ENCODE measurements at places on chromosomes 16 and 17.

GRCh38 chr16:68093816-68094613 lies 8.8 kb downstream of the NFATC3 start:
- DNase-seq = no peak

- no peak for DNase-seq
Observed at GRCh38 chr16:12153662-12154061, 177.1 kb downstream of the SNX29 start.

DNA sequence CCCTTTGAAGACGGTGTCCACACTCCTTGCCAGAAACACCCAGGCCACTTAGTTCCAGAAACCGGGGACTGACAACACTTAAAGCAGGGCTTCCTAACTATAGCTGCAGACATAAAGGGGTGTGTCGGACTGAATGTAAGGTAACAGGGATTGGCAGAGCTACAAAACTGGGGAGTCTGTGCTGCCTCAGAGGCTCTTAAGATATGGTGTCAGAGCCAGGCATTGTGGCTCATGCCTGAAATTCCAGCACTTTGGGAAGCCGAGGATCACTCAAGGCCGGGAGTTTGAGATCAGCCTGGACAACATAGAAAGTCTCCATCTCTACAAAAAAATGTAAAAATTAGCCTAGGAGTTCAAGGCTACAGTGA lies 14.2 kb upstream of the NLRC3 start:
- DNase-seq = peak; percentile 32

GRCh38 chr16:83807710-83808572 lies at the start of gene HSBP1:
Gene HSBP1, plus strand, starts transcription at chr16:83807978. Its CDS starts 99 bp downstream, at chr16:83808077.
- DNase-seq = peak; percentile 98

GRCh38 chr16:30662449-30662848 lies 4.2 kb downstream of the FBRS start:
- no peak for DNase-seq

- no peak for DNase-seq
Observed at GRCh38 chr16:82715160-82715559, 88.4 kb downstream of the CDH13 start.

- DNase-seq = no peak
Observed at GRCh38 chr17:45720386-45720785, 63.7 kb upstream of the CRHR1 start.

- DNase-seq = no peak
Observed at GRCh38 chr16:76988526-76988925, 202.5 kb upstream of the MON1B start.

GRCh38 chr17:59513934-59514841 lies 51.2 kb upstream of the DHX40 start:
- peak; percentile 81 for DNase-seq

DNA sequence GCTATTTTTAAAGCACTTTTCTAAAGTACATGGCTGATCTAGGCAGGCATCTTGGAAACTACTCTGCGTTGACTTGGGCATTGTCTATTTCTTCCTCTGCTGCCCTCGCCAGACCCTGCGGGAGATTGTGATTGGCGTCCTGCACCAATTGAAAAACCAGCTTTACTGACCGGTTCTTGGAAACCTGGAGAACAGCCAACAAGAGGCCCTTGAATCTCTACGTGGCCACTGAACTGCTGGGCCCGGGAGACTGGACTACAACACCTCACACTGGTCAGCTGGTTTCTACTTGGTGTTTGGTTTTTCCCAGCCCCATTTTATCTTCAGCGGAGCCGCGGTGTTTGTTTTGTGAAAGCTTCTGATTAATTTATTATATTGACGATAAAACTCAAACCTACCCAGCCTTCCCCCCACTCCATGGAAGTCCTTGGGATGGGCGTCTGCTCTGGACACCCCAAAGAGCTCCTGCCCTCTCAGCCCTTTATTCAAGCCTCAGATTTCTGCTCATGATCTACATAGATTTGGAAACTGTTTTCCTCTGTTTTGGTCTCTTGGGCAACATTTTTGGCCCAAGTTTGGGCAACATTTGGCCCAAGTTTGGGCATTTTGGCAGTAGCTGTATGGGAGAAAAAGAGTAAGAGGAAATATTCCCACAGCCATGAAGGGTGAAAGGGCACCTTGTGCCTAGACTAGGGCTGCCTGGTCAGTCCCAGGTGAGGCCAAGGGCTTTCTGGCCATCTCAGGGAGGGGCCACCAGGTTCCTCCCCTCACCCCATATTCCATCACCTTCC lies 4.7 kb downstream of the MLX start:
- peak; percentile 45 for DNase-seq

DNA sequence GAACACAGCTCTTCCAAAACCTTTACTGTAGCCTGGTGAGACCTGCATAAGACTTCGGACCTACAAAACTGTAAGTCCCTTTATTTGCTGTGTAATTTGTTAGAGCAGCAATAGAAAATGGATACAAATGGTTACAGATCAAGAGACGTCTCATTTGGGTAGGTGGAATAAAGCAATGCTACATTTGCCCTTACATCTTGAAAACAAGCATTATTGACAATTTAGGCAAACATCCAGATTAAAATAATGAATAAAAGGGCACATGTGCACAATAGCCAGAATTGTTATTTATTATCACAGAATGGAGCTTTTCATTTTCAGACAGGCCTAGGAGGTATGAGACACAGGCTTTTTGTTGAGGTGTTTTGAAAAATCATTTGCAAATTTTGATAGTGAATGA lies 222.2 kb upstream of the CPHXL start:
- DNase-seq = no peak

GRCh38 chr17:57326764-57327163 lies 70.4 kb downstream of the MSI2 start:
- DNase-seq = no peak

- DNase-seq = no peak
Observed at GRCh38 chr17:5678171-5678570, 93.9 kb upstream of the NLRP1 start.

DNA sequence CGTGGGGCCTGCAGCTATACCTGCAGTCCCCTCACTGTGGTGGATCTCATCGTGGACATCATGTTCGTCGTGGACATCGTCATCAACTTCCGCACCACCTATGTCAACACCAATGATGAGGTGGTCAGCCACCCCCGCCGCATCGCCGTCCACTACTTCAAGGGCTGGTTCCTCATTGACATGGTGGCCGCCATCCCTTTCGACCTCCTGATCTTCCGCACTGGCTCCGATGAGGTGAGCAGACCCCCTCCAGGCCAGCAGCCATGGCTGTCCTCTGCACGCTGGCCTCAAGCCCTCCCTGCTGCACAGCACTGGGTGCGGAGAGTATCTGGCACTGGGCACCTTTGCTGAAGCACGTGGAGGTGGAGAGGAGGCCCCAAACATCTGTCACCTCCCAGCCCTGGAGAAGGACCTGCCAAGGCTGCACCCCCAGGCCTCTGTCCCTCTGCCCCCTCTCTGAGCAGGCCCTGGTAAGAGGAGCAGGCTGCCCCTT lies 11.0 kb downstream of the KCNH6 start:
- DNase-seq = peak; percentile 59

DNA sequence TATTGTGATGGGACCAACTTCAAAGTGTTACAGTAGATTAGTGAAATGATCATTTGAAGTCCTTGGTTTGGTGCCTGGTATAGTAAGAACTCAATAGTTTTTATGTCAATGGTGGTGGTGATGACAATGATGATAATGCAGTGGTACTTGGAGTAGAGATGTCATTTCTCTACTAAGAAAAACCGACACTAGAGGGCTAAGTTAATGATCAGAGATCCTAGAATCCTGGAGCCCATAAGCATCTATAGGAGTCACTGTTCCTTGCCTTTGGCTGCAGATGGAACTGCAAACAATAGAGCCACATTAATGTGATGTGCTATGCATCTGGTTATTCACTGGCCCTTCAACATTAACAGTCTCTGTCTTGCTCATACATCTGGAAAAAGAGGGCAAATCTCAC lies 103.8 kb downstream of the ANKFN1 start:
- DNase-seq = no peak

DNA sequence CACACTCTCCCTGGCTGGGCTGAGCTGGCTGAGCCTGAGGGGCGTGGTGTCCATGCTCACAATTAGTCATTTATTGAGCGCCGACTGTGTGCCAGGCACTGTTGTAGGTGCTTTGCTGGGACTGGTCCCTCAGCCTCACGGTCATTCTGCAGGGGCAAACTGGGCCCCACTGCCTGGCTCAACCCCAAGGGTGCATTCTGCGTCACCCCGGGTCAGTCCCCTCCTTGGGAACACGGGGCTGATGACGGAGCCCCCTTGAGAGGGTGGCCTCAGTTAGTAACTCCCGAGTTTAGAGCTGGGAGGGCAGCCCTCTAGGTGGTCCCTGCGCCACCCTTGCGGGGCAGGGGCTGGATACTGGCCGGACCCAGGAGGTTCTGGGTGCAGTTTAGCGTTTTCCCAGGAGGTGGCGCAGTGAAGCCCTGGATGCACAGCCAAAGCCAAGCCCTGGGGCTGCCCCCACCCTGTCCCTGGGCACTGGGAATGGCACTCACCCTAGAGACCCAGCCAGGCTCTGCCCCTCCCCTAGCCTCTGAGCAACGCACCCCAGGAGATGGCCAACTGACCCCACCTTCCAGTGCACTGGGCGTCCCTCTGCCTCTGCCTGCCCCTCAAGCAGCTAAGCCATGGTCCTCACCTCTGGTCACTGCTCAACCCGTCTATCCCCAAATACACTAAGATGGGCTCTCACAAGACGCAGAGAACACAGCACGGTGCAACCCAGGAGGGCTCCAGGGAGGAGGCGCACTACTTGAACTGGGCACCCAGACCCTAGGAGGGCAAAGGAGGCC lies 243.2 kb upstream of the GSE1 start:
- DNase-seq = peak; percentile 92

- no peak for DNase-seq
Observed at GRCh38 chr17:42249681-42250446, 26.3 kb downstream of the STAT5B start.

- DNase-seq = no peak
Observed at GRCh38 chr17:2688351-2689342, 22.9 kb downstream of the CLUH start.

DNA sequence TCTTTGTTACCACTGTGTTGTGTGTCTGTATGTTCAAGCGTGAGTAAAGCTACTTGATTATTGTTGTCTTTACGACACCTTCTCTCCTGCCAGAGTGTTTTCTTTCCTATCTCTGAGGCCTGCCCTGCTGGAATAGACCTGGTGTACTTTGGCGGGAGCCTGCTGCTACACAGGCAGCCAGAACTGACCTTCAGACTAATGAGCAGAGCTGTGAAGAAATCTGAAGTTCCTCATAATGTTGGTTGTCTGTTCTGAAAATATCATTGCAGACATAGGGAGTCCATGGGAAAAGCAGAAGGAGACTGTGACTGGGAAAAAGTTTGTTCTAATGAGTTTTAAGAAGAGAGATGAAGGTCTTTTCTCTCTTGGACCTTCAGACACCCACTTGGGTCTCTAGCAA lies 9.8 kb downstream of the RHOT1 start:
- no peak for DNase-seq

DNA sequence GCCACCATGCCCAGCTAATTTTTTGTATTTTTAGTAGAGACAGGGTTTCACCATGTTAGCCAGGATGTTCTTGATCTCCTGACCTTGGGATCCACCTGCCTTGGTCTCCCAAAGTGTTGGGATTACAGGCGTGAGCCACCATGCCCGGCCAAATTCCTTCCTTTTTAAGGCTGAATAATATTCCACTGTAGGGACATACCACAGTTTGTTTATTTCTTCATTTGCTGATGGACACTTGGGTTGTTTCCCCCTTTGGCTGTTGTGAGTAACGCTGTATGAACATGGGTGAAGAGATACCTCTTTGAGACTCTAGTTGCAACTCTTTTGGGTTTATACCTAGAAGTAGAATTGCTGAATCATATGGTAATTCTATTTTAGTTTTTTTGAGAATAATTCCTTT lies 13.1 kb upstream of the MGAT5B start:
- no peak for DNase-seq

DNA sequence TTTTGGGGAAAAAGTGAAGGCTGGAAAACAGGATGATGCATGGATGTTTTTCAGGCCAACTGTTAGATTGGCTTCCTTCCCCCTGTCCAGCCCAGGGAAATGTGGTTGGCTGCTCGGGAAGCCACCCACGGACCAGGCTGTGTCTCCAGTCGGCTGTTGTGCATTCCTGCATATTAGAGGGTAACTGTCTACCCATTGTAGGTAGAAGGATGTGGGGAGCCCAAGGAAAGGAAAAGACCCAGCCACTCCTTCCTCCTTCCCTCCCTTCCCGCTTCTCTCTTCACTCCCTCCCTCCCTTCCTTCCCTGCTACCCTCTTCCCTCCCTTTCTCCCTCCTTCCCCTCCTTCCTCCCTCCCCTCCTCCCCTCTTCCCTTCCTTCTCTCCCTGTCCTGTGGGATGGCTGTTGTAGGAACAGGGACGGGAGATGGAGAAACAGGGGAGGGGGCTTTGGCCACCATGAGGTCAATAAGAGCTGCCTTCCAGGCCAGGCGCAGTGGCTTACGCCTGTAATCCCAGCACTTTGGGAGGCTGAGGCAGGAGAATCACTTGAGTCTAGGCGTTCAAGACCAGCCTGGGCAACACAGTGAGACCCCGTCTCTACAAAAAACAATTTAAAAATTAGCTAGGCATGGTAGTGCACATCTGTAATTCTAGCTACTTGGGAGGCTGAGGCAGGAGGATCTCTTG lies 16.9 kb downstream of the SYT17 start:
- DNase-seq = no peak

DNA sequence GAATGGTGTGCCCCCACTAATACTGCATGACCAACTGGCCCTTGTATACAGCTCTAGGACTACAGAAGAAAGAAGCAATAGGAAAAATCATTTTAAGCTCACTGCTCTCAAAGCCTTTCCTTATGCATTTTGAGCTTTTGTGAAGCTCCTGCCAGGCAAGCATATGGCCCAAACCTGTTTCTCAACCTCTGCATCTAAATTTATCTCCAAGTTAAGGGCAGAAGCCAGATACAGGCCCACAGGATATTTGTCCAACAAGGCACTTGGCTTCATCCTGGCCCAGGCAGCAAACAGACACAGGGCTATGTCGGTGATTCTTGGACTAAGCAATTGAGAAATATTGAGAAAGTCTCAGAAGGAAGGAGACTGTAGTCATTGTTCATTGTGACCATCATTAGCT lies 43.9 kb downstream of the CCT6B start:
- DNase-seq = no peak

DNA sequence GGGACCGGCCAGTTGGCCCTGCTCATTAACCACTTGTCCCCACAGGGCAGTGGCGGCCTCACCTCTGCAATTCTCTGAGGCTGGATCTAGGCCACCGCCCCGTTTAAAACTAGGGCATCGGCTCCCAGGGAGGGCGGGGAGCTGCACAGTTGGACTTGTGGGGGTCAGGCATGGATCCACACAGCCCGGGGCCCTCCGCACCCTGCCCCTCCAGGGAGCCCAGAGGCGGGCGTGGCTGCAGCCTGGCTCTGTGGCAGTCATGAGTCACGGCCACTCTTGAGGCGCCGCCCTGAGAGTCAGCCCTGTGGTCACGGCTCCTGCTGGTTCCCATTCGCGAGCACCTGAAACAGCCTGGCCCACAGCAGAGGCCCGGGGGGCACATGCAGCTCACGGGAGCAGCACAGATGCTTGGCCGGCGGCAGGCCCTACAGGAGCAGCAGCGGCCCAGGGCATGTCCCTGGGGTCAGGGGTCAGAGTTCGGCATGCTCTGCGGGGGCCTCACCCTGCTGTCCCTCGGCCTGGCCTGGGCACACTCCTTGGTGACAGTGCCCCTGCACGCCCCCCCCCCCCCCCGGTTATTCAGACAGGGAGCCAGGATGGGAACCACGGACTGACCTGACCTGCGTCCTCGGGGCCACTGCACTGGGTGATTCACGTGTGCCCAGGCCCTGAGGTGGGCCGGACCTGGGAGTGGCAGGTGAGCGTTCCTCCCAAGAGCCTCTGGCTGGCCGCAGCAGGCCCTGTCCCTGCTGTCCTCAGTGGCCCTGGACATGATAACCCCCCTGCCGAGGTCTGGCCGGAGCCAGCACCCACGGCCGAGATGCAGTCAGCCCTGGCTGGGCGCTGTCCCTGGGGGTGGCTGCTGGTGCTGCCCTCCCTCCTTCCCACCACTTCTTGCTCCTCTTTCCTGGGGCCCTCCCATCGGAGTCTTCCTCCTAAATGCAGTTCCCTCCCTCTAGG lies 8.2 kb downstream of the CAPN15 start:
- DNase-seq = no peak

Data from aorta (tissue), 5 donors.